ENCODE measurements at places on chromosomes 3 and 15.

DNA sequence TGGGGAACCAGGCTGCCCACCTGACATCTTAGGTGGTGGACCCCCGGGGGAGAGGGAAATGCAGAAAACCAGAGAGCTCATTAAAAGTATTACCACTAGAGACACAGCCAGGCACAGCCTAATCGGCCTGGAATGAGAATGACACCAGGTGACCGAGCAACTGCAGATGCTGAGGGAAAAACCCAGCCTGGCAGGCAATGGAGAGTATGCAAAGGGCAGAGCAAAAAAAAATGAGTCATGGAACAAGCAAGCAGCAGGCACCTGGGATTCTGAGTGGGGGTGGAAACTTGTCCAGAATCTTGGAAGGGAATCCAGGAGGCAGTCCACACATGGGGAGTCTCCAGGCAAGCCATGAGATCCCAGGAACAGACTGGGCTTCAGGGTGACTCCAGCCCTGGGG, 183.7 kb upstream of the LRRN1 start:
- no peak for DNase-seq

DNA sequence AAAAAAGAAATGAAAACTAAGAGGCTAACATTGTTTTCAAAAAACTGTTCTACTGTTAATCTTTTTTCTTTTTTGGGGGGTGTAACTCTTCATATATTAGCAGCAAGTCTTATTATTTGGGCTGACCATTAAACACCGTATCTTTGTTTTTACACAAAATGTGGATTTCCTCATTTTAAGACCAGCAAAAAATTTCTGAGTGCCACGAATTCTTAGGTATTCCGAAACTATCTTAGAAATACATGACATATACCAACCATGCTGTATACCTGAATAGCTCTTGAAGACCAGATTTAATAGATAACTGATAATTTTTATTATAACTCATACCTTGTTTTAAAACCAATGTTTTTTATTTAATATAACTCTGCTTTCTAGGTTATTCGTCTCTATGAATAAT, 620 bp upstream of the TTC23 start:
- DNase-seq: no peak

- no peak for DNase-seq
Measured at GRCh38 chr15:89352476-89352875, 17.9 kb upstream of the POLG start.

GRCh38 chr3:125148016-125148812, 64.3 kb downstream of the SLC12A8 start:
- DNase-seq: no peak

DNA sequence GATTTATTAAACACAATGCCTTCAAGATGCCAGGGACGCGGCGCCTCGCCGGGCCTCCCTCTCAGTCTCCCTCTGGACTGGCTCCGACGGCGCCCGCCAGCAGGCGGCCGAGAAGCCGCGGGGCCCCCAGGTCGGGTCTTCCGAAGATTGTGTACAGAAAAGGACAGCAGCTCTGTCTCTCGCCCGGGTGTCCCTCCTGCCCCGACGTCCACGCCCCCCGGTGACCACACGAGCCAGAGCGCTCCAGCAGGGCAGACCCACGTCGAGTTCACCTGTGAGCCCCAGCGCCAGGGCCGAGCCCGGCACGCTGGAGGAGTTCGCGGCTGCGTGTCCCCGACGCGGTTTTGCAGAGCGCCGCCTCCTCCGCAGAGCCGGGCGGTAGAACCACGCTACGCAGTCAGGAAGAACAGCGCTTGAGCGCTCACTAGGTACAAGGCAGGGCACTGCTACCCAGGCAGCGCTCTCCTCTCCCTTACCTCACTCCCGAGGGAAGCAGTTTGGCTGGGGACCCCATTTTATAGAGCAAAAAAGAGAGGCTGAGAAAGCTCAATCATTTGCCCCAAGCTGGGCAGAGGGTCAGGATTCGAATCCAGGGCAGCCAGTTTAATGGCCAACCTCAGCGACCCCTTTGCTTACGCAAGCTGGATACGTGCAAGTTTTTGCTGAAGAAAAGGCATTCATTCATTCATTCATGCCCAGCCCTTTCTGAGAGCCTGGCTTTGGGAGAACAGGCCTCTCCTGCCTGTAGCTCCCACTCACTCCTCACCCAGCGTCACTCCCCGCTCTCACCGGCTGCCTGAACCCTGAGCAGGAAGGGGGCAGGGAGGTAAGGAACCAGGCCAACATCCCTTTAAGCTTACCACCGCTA, 3.0 kb upstream of the TLE3 start:
- peak; percentile 58 for DNase-seq

DNA sequence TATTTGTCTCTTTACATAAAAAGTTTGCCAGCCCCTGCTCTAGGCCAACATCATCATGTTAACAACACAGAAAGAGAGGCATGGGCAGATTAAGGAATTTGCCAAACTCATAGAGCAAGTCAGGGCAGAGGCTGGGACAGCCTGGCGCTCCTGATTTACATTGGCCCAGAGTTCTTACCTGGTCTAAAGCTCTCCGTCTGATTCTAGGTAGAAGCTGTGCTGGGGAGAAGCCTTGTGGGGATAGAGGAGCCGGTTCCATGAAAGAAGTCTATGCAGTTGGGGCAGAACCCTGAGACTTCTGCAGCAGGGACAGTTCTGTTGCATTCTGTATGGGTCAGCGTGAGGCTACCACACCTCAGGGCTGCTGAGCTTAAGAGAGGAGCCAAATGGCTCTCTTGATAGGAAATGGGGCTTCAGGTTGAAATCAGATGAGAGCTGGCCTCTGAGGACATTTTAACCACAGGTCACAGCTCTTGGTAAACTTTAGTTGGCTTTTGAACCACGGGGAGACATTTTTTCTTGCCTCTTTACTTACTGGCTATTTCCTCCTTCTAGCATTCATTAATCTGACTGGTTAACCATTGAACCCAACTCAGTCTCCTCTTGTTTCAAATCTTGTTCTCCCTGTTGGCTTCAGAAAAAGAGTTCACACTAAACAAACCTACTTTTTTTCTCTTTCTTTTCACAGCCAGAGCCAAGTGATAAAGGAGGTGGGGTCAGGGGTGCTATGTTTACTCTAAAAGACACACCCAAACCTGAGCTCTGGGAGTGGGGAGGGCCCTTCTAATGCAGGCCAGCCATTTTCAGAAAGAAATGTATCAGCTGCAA, 250.7 kb downstream of the OPA1 start:
- DNase-seq: no peak

GRCh38 chr15:98428253-98428989, 219.9 kb upstream of the IGF1R start:
- peak; percentile 41 for DNase-seq

- no peak for DNase-seq
Measured at GRCh38 chr15:49900903-49901235, 218.2 kb downstream of the ATP8B4 start.

DNA sequence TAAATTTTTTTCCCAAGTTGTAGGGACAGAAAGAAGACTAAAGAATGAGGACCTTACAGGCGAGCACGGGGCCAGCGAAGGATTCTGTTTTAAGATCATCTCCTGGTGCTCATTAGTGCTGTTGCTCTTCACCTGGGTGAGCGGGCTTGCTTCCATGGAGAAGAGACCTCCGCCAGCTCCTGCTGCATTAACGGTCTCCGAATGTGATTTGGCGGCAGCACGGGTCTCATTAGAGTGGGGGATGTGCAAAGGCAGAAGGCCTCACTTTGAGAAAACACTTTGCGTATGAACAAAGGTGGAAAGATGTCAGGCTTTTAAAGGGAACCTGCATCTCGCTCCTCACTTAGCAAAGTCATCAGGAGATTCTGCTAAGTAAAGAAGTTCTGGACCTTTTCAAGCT, 753.4 kb upstream of the CFAP20DC start:
- DNase-seq: no peak

DNA sequence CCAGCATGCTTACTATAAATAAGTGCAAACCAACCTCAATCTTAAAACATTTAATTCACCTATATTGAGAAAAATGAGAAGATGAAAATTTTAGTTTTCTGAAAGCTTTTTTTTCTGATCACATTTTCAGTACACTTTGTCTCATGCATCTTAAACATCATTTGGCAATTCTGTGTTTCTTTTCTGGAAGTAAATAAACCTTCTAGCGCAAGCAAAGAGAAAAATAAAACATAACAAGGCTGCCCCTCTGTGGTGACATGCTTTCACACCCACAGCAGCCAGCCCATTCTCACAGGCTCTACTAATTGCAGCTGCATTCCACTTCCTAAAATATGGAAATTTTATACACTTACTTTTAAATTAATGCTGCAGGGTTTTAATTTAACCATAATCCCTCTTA, 90.1 kb downstream of the NEK10 start:
- no peak for DNase-seq
